ENCODE measurements at places on chromosomes 3 and 15.

DNA sequence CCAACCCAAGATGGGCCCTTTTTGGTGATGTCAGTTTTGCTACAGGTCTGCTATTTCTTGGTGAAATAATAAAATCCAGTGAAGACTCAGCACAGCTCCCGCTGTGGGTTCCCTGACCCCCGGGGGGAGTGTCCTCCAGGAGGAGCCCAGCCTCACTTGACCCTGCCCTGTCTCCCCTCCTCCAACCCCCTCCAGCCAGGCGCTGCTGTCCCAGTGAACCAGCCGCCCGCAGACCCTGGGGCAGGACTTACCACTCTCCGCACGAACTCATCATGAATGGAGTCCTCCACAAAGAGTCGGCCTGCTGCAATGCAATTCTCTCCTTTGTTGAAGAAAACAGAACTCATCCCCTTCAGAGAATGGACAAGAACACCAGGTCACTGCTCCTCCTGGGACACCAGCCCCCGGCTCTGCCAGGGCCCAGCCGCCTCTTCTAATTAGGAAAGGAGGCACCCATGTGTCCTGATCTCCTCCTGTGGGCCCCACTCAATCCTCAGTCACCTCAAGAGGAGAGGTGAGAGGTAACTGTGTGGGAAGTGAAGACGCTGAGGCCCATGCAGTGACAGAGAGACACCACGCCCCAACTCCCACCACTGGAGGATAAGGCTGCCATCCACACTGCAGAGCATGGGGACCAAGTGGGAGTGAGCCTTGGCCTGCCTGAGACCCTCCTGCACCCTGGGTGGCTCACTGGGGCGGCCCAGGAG is 28.8 kb upstream of the SLC41A3 start:
- DNase-seq = no peak

GRCh38 chr15:51558411-51558810 is 64.2 kb downstream of the DMXL2 start:
- no peak for DNase-seq

GRCh38 chr3:195187609-195188425 is 83.1 kb downstream of the XXYLT1 start:
- DNase-seq = no peak

GRCh38 chr3:172156586-172156955 is 117.2 kb downstream of the FNDC3B start:
- DNase-seq = no peak

DNA sequence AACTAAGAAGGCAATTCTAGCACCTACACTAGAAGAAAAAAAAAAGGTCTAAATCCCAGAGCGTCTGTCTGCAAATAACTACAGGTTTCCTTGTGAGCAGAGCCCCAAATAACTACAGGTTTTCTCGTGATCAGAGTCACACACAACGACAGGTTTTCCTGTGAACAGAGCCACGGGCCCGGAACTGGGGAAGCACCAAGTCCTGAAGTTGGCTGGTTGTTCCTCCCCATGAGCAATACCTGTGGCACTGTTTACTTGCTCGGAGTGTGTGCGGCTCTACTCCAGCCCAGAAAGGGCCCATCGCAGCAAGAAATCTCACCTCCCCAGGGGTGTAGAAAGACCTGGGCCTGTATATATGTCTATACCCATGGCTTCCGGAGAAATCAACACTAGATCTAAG is 644 bp upstream of the MASP1 start:
- no peak for DNase-seq

DNA sequence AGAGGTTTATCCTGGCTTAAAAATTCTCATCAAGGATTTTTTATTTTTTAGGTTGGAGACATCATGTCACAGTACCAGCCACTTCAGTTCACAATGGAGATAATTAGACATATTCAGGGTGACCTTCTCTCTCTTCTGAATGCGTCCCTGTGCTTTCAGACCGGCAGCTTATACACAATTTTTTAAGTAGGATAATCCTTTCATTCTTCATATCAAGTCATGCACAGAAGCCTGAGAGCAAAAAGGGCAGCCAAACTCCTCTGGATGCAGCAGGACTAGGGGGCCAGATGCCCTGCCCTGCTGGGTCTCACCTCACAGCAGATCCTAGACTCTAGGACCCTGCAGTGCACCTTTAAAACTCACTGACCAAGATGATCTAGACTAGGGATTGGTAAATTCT is 210.4 kb downstream of the ERC2 start:
- no peak for DNase-seq

DNA sequence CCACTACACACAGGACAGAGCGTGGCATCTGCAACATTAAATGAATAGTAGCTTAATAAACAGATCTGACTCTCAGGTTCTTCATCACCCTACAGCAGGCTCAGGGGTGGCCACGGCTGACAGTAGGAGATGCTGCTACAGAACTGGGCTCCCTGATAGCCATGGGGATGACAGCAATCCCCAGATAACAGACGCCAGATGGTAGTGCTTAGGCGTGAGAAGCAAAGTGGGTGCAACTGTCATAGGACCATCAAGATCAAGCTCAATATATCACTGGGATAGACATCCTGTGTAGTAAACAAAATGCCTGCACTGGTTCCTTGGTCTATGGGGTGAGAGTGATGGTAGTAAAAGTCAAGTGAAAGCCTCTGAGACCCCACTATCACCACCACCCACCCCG is 2.6 kb upstream of the TPRA1 start:
- DNase-seq = no peak

GRCh38 chr3:113791381-113791780 is 44.5 kb downstream of the ATP6V1A start:
- DNase-seq = no peak

Data from heart left ventricle (tissue), 16 donors.